ENCODE measurements at places on chromosomes 4 and X. TPM values are rescaled to one million over a fixed set of nuclear protein-coding genes. Genes with fewer than 3 reads are reported as not detected.

GRCh38 chr4:45576275-45576674 lies 547.6 kb downstream of the GABRG1 start:
- DNase-seq = no peak

The ARAP2 gene
- total RNA-seq = 27.0 TPM

The ETDA gene
- not detected for total RNA-seq

The GYPB gene
- not detected for total RNA-seq

The UGT2B15 gene
- total RNA-seq = not detected

All from activated naive CD8-positive, alpha-beta T cell treated with anti-CD3 and anti-CD28 coated beads for 36 hours (primary cell).